ENCODE measurements at places on chromosomes 6 and 20.

DNA sequence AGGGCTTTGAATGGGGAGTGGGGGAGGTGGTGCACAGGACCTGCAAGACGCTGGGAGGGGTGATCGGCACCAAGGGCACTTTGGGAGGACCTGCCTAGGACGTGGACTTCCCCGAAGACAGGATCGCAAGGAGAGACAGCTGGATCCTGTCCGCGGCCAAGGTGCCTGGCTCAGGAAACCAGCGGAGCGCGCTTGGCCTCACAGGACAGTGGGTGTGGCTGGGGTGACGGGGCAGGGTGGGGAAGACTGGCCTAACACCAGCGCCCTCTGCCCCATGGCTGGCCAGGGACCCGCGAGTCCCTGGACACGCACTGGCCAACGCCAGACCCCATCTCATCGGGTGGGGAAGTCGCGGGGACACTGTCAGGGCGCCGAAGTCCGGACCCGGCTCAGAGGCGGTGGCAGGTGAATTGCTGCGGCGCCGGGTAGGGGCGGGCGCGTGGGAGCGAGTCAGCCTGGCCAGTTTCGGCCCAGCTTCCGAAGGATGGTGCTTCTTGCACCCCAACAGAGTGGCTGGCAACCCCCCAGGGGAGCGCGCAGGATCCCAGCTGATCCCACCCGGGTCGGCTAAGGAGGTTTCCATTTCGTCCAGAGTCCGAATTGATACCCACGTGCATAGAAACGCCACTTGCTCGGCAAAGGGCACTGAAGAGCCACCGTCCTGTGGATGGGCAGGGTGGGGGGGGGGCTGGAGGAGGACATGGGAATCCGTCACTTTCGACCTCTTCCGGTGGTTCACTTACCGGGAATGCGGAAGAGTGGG, 785 bp upstream of the THBD start:
- DNase-seq = no peak

DNA sequence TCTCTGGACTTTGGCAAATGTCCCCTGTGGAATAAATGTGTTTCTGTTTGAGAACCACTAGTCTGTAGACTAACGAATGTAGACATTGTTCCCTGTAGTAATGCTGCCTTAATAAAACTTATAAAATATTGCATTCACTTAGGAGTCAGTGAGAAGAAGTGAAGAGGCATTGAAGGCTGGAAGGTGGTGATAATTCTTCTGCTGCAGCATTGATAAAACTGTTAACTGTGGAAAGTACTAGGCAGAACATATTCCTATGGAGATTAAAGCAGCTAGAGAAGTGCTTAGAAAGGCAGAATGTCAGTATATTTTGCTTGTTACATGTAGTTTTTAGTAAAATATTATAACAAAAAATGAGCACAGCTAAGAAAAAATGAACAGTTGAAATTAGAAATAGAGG, 4.8 kb downstream of the PGK2 start:
- DNase-seq = no peak

DNA sequence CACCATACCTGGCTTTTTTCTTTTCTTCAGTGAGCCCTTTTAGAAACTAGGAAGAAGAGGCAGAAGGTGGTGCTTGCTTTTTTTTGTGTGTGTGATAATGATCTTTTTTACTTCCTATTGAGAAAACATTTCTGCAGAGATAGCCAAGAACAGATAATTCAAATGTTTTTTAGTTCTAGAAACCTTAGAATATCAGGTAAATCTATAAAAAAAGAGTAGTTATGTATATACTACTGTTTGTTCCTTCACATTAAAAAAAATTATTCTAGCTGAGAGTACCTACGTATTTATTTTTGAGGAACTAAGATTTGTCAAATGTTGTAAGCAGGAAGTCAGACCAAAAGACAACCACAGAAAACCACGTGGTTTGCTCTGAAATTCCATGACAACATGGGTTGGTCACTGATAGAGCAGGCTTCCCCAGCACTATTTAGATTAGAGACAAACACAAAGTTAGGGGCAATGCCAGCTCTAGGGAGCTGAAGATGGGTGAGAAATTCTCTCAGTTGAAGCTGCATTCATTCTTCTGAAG, 12.8 kb downstream of the STK4 start:
- DNase-seq = no peak

GRCh38 chr6:152552616-152553209, 84.4 kb downstream of the SYNE1 start:
- peak; percentile 14 for DNase-seq

DNA sequence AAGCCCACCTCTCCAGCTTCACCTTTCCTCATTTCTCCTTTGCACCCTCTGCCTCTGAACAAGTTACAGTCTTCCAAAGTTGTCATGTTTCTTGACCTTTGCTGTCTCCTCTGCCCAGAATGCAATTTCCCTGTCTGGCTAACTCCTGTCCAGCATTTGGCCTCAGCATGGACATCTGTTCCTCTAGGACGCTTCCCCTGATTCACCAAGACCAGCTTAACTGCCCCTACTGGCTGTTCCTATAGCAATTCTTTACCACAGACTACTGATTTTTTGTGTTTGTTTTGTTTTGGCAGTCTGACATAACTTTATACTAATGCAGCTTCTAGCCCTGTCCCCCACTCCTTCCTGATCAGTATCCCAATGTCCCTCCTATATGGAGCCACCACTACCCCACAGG, 13.4 kb downstream of the GNL1 start:
- no peak for DNase-seq

DNA sequence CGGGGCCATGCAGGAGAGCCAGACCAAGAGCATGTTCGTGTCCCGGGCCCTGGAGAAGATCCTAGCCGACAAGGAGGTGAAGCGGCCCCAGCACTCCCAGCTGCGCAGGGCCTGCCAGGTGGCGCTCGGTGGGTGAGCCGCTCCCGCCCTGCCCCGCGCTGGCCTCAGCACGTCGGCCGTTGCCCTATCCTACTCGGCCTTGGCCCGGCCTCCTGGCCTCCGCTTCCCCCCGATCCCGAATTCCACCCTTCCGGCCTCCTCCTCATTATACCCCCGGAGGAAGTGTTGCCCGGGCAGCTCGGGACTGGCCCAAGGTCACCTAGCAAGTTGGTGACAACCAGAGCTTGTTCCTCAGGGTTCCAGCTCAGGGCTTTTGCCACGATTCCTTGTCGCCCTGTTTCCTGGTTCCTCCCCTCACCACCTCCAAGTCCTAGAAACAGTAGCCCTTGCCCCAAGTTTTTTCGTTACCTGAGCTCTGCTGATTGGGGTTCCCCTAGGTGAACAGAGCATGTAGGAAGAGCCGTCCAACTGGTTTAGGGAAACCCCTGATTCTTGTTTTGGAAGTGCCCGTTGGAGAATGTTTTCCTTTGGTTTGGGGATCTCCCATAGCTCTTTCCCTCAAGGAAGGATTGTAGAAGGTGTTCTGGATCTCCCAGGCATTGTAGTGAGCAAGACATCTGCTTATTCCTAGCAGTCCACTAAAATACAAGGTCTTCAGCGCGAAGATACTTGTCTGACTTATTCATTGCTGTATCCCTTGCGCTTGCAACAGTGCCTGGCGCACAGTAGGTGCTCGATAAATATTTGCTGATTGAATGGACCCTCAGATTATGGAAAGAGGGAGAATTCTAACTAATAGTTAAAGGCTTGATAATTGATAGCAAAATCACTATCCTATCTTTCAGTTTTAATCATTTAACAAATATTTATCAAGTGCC, 641 bp downstream of the ARFGEF2 start:
- no peak for DNase-seq

GRCh38 chr6:54718541-54719023, 128.0 kb upstream of the FAM83B start:
- no peak for DNase-seq

- DNase-seq = no peak
These were observed 107.0 kb upstream of the BMP2 start for GRCh38 chr20:6660441-6660840.

- DNase-seq = no peak
These were observed 76.2 kb upstream of the FOXP4 start for GRCh38 chr6:41470029-41470330.

DNA sequence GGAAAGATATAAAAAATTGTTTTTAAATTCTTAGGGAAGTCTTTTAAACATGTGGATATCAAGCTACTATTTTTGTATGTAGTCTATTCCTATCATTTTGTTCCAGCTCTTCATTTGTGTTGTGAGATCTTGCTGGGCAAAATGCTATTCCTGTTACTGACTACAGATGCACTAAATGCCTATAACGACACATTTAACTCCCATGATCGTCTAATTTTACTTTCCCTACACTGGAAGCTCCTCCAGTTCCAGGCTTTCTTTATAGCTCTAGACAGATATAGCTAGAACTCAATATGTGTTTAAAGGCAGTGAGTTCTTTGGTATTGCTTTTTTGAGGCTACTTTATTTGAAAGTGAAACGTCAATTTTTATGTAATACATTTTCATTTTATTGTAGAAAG, 971.5 kb upstream of the CITED2 start:
- no peak for DNase-seq

- DNase-seq = no peak
These were observed 411.7 kb downstream of the EPM2A start for GRCh38 chr6:145323646-145324045.
